ENCODE measurements at places on chromosomes 5 and 9.
A peak's percentile ranks its signal among the peaks of the same experiment; 100 is the strongest.

GRCh38 chr5:112068593-112068992 is 311.6 kb upstream of the NREP start:
- H3K27ac ChIP-seq: no peak overlapping the region
- no peak for DNase-seq
- no peaks in the 10 kb centered on the region for H3K36me3 ChIP-seq
- H3K27me3 ChIP-seq: no peaks in the 10 kb centered on the region

GRCh38 chr5:76425928-76426804 is 23.1 kb downstream of the IQGAP2 start:
- peaks cover 41% of the 10 kb centered on the region for H3K4me1 ChIP-seq
- H3K4me3 ChIP-seq: no peak overlapping the region
- H3K36me3 ChIP-seq: no peaks in the 10 kb centered on the region
- H3K27me3 ChIP-seq: no peaks in the 10 kb centered on the region
- no peak overlapping the region for H3K27ac ChIP-seq

- no peak overlapping the region for H3K27ac ChIP-seq
- DNase-seq: no peak
- H3K27me3 ChIP-seq: no peaks in the 10 kb centered on the region
- no peak overlapping the region for H3K4me3 ChIP-seq
Measured at GRCh38 chr5:161278739-161279660, 267.5 kb downstream of the GABRB2 start.

DNA sequence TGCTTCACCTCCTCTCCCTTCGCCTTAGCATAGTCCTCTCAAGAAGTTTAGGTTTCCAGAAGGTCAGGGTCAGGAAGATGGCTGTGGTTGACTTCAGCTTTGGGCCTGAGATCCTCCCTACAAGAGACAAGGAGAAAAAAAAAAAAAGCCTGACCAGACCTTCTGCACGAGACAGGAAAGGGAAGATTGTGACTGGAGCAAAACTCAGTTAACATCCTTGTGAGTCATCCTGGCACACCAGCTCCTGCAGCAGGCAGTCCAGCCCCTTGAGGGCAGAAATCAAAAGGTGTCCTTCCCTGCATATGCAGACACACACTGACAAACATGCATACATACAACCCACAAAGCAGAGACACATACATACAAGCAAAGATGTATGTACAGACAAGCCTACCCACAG is 18.0 kb upstream of the ENHO start:
- H3K36me3 ChIP-seq: no peaks in the 10 kb centered on the region
- no peak for DNase-seq
- H3K4me3 ChIP-seq: no peak overlapping the region
- H3K27me3 ChIP-seq: no peaks in the 10 kb centered on the region
- H3K4me1 ChIP-seq: no peaks in the 10 kb centered on the region

DNA sequence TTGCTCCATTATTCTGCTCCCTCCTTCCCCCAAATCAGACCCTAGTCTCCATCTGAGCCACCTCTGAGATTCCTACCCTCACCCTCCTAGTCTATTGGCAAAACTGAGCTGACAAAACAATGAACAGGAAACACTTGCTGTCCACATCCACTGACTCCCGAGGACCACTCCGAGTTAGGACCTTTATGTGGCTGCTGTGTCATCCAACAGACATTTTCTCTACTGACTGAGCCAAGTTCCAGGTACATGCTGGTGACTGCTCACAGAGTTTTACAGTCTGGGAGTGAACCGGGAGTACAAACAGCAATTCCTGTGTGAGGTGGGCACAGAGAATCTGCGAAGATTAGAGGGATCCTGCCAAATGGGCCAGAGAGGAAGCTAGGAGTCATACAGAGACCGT is 39.2 kb downstream of the CFAP90 start:
- H3K27me3 ChIP-seq: peaks cover 9% of the 10 kb centered on the region
- no peak overlapping the region for H3K4me3 ChIP-seq
- peaks cover 5% of the 10 kb centered on the region for H3K4me1 ChIP-seq
- DNase-seq: no peak
- H3K36me3 ChIP-seq: no peaks in the 10 kb centered on the region

DNA sequence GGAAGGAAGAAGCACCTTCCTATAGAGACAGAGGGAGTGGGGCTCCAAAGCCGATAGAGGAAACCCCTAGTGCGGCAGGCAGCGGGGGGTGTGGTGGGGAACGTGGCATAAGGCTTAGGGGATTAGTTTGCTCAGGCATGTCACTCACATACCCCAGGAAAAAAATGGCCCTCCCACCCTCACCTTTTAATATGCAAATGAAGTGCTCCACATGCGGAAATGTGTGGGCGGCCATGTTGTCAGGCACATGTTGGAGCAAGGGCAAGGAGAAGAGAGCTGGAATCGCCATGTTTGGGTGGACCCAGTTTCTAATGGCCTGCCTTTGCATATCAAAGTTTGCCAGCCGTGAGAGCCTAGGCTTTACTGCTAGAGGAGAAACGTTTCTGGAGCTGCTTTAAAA is 758.8 kb downstream of the NR2F1-AS1 start:
- DNase-seq: no peak
- H3K27ac ChIP-seq: no peak overlapping the region
- H3K36me3 ChIP-seq: no peaks in the 10 kb centered on the region

DNA sequence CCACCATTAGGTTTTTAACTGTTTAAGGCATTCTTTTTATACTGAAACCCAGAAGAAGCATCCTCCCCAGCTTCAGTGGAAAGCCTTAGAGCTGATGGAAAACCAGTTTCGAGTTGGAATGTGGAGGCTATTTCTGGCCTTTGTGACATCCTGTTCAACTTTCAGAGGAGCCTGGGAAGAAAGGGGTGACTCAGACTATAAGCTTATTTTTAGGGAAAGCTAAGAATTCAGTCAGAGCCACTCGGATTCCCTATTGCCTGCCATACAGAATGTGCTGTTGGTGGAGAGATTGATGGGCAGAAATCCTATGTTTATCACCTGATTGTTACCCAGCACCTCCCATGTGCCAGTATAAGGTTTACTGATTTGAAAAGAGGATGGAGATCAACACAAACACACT is 19.8 kb downstream of the PALM2AKAP2 start:
- H3K4me3 ChIP-seq: no peak overlapping the region
- H3K27me3 ChIP-seq: no peaks in the 10 kb centered on the region
- no peak overlapping the region for H3K27ac ChIP-seq
- no peaks in the 10 kb centered on the region for H3K4me1 ChIP-seq
- no peak for DNase-seq

DNA sequence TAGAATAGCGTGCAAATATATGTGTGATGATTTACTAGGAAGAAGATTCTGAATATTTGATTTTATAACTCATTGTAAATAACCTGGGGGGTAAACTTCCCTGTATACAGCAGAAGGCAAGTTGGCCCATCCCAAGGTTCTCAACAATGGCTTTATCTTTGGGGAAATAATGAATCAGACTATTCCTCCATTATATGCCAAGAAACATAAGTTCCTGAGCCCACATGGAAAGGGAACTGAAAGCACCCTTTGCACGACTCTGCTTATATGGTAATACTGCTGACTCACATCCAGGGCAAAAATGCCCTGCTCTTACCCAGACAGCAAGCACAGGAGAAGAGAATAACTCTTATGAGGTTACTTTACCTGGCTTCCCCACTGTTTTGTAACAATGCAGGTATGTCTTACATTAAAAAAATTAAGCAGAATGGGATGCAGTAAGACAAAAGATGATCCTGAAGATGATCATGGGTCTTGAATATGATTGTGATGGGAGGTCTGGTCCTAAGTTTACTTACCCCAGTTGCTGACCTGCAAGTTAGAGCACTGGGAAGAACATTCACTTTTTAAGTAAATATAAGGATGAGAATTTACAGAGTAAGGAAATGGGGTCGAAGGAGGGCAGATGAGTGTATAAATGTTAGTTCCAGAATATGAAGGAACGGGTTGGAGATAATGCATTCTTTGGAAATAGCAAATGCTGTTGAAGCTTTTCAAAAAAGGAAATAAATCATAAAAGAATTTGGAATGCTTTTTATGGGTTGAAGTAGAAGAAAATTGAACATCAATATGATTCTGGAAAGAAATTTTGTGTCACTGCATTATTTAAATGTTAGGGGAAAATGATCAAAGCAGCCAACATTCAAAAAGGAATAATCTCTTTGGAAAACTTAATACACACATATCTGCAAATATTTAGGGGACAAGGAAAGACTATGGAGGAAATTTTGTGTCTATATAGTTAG is 428.4 kb upstream of the MPDZ start:
- H3K27ac ChIP-seq: no peak overlapping the region
- H3K27me3 ChIP-seq: no peaks in the 10 kb centered on the region
- no peak for DNase-seq
- H3K4me1 ChIP-seq: no peaks in the 10 kb centered on the region

GRCh38 chr9:24073666-24074065 is 247.6 kb upstream of the ELAVL2 start:
- DNase-seq: no peak
- H3K27ac ChIP-seq: no peak overlapping the region
- H3K36me3 ChIP-seq: no peaks in the 10 kb centered on the region

DNA sequence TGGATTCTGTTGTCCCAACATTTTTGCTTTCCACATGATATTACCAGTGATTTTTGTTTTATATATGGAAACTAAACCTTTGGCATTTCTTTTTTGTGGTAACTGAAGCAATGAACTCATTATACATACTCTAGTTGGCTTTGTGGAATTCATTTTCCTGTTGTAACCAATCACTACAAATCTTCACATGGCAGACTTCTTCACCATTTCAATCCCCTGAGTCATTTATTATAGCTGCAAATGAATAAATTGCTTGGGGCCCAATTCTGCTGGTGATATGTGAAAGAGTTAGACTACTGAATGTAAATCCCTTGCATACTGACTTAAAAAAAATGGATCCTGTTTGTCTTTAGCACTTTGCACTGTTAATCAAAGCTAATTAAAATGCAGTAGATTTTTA is 1709.6 kb upstream of the WWC1 start:
- no peak overlapping the region for H3K27ac ChIP-seq
- no peaks in the 10 kb centered on the region for H3K4me1 ChIP-seq
- no peak overlapping the region for H3K4me3 ChIP-seq
- no peak for DNase-seq
- H3K27me3 ChIP-seq: no peaks in the 10 kb centered on the region

GRCh38 chr9:74493512-74493911 is 3.6 kb upstream of the RORB start:
- H3K4me1 ChIP-seq: peaks cover 14% of the 10 kb centered on the region
- H3K27ac ChIP-seq: no peak overlapping the region
- H3K27me3 ChIP-seq: peaks cover 30% of the 10 kb centered on the region
- no peak for DNase-seq
- H3K36me3 ChIP-seq: no peaks in the 10 kb centered on the region
- H3K4me3 ChIP-seq: no peak overlapping the region

GRCh38 chr9:121484651-121485446 is 14.8 kb downstream of the GGTA1 start:
- peaks cover 4% of the 10 kb centered on the region for H3K4me1 ChIP-seq
- DNase-seq: no peak
- H3K27ac ChIP-seq: no peak overlapping the region
- no peaks in the 10 kb centered on the region for H3K36me3 ChIP-seq
- no peaks in the 10 kb centered on the region for H3K27me3 ChIP-seq

- H3K27ac ChIP-seq: no peak overlapping the region
Measured at GRCh38 chr5:50684721-50685120, 18.3 kb downstream of the PARP8 start.

GRCh38 chr9:129111528-129112151 is 425 bp downstream of the PTPA start:
- peaks cover 34% of the 10 kb centered on the region for H3K4me1 ChIP-seq
- peak overlapping the region; percentile 93 for H3K4me3 ChIP-seq
- H3K36me3 ChIP-seq: peaks cover 2% of the 10 kb centered on the region
- DNase-seq: no peak

DNA sequence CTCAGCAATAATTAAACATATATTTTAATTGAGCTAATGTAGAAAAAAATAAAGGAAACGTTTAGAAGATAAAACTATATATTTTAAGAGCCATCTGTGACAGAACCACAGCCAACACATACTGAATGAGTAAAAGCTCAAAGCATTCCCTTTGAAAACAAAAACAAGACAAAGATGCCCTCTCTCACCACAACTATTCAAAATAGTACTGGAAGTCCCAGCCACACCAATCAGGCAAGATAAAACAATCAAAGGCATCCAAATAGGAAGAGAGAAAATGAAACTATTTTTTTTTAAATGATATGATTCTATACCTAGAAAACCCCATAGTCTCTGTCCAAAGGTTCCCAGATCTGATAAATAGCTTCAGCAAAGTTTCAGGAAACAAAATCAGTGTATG is 262.0 kb downstream of the HTR1A start:
- no peak overlapping the region for H3K27ac ChIP-seq
- H3K4me3 ChIP-seq: no peak overlapping the region
- no peaks in the 10 kb centered on the region for H3K36me3 ChIP-seq
- no peak for DNase-seq
- H3K4me1 ChIP-seq: no peaks in the 10 kb centered on the region

GRCh38 chr9:136363949-136364748 is 605 bp upstream of the DNLZ start:
- peaks cover 8% of the 10 kb centered on the region for H3K36me3 ChIP-seq
- no peak for DNase-seq
- H3K4me1 ChIP-seq: peaks cover 19% of the 10 kb centered on the region
- no peak overlapping the region for H3K4me3 ChIP-seq

GRCh38 chr5:1893754-1894153 is 11.0 kb upstream of the IRX4 start:
- H3K4me3 ChIP-seq: no peak overlapping the region
- H3K4me1 ChIP-seq: no peaks in the 10 kb centered on the region
- no peak for DNase-seq
- no peaks in the 10 kb centered on the region for H3K36me3 ChIP-seq
- H3K27me3 ChIP-seq: peaks cover 15% of the 10 kb centered on the region

- H3K4me3 ChIP-seq: no peak overlapping the region
- peaks cover 5% of the 10 kb centered on the region for H3K4me1 ChIP-seq
- H3K27me3 ChIP-seq: no peaks in the 10 kb centered on the region
- H3K36me3 ChIP-seq: no peaks in the 10 kb centered on the region
Measured at GRCh38 chr5:14351086-14351661, 208.0 kb downstream of the TRIO start.

GRCh38 chr5:160486573-160486972 is 64.9 kb downstream of the PTTG1 start:
- no peak overlapping the region for H3K27ac ChIP-seq
- peaks cover 7% of the 10 kb centered on the region for H3K36me3 ChIP-seq
- no peak overlapping the region for H3K4me3 ChIP-seq
- H3K4me1 ChIP-seq: peaks cover 26% of the 10 kb centered on the region
- H3K27me3 ChIP-seq: no peaks in the 10 kb centered on the region
- DNase-seq: no peak

GRCh38 chr5:140005145-140005591 is 37.9 kb downstream of the NRG2 start:
- H3K4me3 ChIP-seq: no peak overlapping the region
- no peak for DNase-seq
- H3K27ac ChIP-seq: no peak overlapping the region
- peaks cover 22% of the 10 kb centered on the region for H3K27me3 ChIP-seq

- no peak for DNase-seq
- H3K4me1 ChIP-seq: no peaks in the 10 kb centered on the region
- no peak overlapping the region for H3K27ac ChIP-seq
- H3K27me3 ChIP-seq: no peaks in the 10 kb centered on the region
Measured at GRCh38 chr9:115627511-115627910, 509.6 kb upstream of the TNC start.

- no peaks in the 10 kb centered on the region for H3K36me3 ChIP-seq
- H3K4me3 ChIP-seq: no peak overlapping the region
- H3K27me3 ChIP-seq: peaks cover 6% of the 10 kb centered on the region
- no peak overlapping the region for H3K27ac ChIP-seq
- no peak for DNase-seq
Measured at GRCh38 chr9:70954126-70954525, 167.3 kb downstream of the TRPM3 start.
